SK-N-SH treated with all-trans-retinoic acid at 6 μM for 48 hours (cell line): ENCODE measurements at places on chromosomes 11 and 22.

DNA sequence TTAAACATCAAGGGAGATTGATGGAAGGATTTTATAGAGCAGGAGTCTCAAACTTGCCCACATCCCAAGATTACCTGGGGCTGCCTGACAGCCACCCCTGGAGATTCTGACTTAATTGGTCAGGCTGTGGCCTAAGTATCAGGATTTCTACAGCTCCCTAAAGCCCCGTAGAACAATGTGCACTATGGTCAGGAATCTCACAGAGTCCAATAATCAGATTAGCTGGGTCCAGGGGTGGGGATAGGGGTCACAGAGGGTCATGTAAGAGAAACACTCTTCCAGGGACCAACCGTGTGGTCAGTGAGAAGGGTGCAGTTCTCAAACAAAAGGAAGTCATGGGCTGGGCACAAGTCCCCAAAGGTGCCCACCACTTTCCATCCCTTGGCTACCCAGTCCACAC is 20.5 kb upstream of the FBLN1 start:
- no peak for ATAC-seq

- no peak for ATAC-seq
Observed at GRCh38 chr11:2796508-2797113, 89.0 kb downstream of the CDKN1C start.

DNA sequence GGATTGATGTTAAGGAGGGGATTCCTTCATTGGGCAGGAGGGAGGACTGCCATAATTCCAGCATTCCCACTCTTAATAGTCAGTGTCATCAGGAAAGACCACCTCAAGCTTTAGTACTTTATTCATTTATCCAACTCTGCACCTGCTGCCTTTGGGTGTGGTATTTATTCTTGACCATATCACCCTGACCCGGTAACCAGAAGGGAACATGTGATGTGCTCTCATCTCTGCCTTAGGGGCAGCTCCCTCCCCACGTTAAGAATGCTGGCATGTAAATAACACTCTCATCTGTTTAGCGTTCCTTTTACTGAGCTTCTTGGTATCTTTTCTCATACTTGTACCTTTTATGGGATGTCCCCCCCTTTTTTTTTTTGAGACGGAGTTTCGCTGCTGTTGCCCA is 7.7 kb downstream of the CAT start:
- ATAC-seq: no peak

DNA sequence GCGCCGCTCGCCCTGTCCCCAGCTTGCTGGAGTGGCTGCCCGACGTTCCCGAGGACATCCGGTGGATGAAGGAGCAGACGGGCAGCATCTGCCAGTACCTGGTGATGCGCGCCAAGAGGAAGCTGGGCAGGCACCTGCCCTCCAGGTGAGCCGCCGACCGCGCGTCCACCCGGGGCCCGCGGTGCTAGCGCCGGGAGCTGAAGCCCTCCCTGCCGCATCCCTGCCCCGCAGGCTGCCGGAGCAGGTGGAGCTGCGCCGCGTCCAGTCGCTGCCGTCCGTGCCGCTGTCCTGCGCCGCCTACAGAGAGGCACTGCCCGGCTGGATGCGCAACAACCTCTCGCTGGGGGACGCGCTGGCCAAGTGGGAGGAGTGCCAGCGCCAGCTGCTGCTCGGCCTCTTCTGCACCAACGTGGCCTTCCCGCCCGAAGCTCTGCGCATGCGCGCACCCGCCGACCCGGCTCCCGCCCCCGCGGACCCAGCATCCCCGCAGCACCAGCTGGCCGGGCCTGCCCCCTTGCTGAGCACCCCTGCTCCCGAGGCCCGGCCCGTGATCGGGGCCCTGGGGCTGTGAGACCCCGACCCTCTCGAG is 3.3 kb upstream of the CRACR2B start:
- ATAC-seq: no peak

- peak; percentile 56; the same call in 2 of the 3 replicates for ATAC-seq
Observed at GRCh38 chr11:92558323-92558722, 333.7 kb downstream of the FAT3 start.

GRCh38 chr11:119854521-119854920 is 125.5 kb upstream of the NECTIN1 start:
- no peak for ATAC-seq

GRCh38 chr11:118929501-118930093 is 3.9 kb upstream of the BCL9L start:
- ATAC-seq: peak; percentile 45

- no peak for ATAC-seq
Observed at GRCh38 chr11:73274722-73275380, 2.7 kb downstream of the P2RY6 start.

DNA sequence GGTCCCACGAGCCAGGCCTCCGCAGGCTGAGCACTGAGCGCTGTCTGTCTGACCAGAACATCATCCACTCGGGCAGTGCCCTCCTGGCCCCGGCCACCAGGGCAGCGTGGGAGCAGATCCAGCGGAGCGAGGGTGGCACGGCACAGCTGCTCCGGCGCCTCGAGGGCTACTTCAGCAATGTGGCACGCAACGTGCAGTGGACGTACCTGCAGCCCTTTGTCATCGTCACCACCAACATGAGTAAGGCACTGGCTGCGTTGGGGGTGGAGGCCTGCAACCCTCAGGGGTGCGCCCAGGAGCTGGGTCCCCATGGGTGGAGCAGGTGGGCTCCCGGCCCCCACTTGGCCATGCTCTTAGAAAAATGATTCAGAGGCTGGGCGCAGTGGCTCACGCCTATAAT is 49.7 kb upstream of the PRODH start:
- ATAC-seq: no peak

DNA sequence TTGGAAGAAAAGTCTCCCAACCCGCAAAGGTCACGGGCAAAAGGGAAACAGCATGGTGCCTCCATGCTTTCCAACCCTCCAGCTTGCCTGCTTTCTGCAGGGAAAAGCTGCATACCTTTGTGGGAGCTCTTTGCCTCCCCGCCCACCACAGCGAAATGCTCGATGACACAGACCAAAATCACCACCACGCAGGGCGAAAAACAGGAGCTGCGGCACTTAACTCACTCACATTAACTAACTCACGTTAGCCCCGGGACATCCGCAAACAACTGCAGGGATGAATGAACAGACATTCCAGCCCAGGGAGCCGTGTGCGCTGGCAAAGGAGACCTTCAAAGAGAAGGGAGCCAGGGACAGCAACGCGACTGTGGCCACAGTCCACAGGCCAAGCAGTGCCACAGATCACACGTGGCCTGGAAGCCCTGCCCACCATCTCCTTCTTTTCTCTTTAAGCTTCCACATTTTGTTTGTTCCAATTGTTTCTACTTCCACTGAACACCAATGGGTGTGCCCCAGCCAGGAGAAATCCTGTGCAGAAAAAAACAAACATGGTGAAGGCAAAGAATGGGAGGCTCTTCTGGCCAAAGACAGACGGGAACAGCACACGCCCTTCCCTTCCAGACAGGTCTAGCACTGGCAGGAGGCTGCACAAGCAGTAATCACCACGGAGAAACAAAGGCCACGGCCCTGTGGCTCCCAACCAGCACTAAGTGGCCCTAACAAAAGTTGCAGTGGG is 39.3 kb downstream of the DUSP8 start:
- no peak for ATAC-seq

DNA sequence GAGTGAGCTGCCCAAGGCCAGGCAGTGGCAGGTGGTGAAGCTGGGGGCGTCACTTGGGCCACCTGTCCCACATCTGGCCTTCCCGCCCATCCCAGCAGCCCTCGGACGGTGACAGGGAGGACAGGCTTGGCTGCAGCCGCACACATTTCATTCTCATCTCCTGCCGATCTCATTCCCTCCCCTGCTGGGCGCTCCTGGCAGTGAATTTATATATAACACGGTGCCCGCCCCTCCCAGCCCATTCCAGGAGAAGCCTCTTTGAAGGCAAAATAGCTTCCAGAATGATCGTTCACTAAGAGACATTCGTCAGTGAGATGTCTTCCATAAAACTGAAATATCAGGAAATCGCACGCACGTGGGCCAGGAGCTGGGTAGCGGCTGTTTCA is 861.3 kb downstream of the TBC1D22A start:
- ATAC-seq: no peak

DNA sequence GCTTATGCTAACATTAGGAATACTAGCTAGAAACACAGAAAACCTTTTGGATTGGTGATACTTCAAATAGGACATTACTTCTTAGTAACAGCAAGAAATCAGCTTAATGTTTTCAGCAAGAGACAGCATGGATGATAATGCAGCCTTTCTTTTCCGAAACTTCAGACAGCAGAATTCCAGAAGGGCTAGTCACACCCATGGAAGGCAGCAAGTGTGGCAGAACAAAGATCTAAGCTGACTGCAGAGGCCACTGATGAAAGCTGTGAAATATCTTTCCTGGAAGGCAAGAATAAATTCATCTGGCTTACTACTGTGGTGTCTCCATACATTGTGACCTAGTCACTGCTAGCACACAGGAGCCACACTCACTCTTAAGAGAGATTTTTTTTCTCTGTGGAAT is 100.3 kb downstream of the CCDC83 start:
- ATAC-seq: peak; percentile 87

DNA sequence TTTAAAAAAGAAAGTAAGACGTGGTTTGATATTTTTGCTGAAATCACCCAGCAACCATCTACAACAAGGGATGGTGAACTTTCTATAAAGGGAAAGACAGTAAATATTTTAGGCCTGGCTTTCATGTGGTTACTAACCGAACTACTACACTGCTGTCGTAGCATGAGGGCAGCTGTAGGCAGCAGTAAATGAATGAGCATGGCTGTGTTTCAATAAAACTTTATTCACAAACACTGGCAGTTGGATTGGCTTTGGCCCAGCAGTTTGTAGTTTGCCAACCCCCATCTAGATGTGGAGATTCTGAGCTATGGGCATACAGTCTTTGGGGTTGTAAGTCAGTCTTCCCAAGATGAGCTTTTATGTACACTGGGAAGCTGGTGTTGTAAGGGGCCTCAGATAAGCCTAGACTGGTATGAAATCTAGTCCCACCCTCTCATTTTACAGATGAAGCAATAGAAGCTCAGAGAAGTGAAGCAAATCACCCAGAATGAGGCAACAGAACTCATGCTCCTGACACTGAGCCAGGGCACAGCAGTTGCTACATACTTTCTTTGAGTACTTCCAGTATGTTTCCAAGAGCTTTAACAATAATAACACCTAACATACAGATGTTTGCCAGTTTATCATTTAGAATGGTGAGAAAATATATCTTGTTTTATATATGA is 204.4 kb downstream of the ADAMTS15 start:
- no peak for ATAC-seq

- ATAC-seq: no peak
Observed at GRCh38 chr11:78806214-78807004, 231.7 kb upstream of the NARS2 start.

GRCh38 chr11:34104680-34105078 is 750 bp upstream of the NAT10 start:
- peak; percentile 1; the same call in 2 of the 3 replicates for ATAC-seq

- ATAC-seq: no peak
Observed at GRCh38 chr22:31584804-31585160, 77.2 kb downstream of the PISD start.

GRCh38 chr22:47030881-47031627 is 268.6 kb downstream of the TBC1D22A start:
- no peak for ATAC-seq

- ATAC-seq: no peak
Observed at GRCh38 chr11:115784796-115785521, 280.7 kb upstream of the CADM1 start.

DNA sequence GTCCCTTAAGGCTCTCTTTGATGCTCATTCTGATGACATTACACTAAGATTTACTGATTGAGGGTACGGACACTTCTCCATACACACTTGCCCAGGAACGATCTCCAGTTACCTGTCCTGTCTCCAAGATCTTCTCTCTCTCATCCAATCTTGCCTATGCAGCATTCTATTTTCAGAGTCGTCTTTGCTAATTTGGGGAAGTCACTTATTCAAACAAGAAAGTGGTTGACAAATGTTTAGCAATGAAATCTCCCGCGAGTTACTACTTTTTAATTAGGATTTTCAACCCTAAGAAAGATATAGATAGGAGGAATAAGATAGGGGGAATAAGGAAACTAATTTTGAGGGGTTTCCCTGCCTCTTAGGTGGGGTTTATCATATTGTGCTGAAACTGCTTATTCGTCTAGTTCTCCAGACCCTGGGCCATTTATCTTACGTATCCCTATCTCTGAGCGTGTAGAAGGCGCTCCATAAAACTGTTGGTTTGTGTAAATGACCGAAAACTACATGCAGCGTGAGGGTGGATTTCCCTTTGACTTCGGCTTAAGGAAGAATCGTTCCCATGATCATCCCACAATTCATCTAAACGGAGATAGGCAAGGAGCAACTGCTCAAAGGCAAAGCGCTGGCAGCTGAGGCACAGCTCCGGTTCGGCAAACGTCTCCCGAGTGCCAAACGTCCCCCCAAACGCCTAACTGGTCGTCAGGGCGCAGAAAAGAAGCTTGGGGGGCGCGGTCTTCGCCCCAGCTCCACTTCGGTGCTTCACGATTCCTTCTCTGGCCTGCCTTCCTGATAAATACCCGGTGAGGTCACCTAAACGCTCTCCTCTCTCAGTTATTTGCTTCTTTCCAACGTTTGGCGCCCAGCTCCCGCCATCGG is 804 bp downstream of the APIP start:
- ATAC-seq: peak; percentile 22

- no peak; the same call in 2 of the 3 replicates for ATAC-seq
Observed at GRCh38 chr11:113137713-113138529, 176.5 kb upstream of the TTC12 start.

DNA sequence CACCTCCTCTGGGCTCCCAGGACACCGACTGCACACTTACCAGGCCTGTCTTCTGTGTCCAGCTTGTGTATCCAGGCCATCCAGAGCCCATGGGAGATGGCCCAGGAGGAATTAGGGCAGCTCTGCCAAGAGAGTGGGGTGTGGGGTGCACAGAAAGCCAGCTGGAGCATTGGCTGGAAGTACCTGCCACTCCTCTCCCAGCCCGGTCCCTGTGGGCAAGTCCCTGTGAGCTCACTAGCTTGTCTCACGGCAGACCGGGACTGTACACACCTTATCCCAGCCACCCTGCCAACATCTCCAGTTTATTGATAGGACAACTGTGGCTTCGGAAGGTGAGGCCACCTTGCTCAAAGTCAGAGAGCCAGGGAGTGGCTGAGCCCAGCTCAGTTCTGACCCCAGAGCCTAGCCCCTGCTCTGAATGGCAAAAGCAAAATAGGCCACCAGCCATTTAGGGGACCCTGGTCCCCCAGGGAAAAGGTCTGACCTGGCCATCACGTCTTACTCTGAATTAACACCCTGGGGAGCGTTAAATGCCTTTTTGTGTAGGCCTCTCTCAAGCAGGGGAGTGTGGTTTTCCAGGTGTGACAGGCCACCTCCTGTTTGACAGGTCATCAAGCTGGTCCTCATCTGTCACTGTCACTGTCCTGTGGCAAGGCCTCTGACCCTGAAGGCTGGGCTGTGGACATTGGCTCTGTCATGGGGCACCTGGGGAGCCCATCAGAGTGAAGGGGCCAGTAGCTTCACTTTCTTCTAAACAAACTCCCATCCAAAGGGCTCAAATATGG is 15.1 kb downstream of the UQCR10 start:
- peak; percentile 65 for ATAC-seq

DNA sequence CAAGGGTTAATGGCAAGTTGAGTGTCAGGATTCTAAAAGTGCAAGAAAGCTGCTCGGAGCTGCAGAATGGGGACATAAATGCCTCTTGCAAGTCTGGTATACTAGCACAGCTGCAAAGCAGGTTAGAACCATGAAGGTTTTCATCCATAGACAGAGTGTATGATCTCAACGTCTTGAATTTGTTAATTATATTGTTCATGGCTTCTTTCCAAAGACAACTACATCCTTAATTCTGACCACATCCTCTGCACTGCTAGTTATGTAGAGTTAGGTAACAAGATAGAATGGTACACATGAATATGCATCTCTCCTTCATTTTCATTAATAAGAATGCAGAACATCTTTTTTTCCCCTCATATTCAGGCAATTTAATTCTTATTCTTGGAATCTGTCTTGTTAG is 34.2 kb downstream of the EXPH5 start:
- peak; percentile 71 for ATAC-seq
